Activated CD8-positive, alpha-beta T cell treated with anti-CD3 and anti-CD28 coated beads for 36 hours (primary cell): ENCODE measurements at places on chromosomes 7 and 10. TPM values are rescaled to one million over a fixed set of nuclear protein-coding genes. Genes with fewer than 3 reads are reported as not detected.

DNA sequence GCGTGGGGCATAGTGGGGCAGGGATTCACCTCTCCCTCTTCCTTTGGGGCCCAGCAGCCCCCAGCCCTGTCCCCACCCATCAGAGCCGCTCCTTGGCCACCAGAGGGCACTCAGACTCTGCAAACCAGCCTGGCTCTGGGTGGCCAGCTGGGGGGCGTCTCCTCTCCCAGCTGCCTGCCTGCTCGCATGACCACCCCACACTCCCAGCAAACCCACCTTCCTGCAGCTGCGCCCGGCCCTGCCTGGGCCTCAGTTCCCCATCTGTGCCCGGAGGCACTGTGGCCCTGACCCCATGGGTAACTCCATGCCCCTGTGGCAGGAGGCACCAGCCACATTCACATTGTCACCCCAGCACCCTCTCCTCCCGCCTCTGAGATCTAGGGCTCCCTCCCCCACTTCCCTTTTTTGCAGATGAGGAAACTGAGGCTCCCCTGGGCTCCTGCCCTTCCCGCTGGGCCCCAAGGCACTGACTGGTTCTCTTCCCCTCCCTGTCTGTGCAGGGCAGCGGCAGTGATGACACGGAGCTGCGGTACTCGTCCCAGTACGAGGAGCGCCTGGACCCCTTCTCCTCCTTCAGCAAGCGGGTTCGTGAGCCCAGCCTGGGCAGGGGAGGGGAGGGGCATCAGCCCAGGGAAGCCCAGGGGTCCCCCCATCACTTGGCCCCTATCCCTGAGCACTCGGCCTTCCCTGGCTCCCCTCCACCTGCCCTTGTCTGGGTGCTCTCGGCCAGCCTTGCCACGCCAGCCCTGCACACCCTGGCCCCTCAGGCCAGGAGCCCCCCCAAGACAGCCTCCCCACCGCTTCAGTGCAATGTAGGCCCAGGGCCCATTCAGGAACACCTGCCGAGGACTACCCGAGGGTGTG, 6.9 kb upstream of the SH2B2 start:
- DNase-seq = peak; percentile 74

- no peak for DNase-seq
These were observed 214.8 kb upstream of the ADO start for GRCh38 chr10:62589689-62590088.

GRCh38 chr7:102284399-102284798, 2.3 kb upstream of the SH2B2 start:
- DNase-seq = peak; percentile 33

PRPS1L1 gene
- not detected for total RNA-seq

PRKG1 gene
- not detected for total RNA-seq

- no peak for DNase-seq
These were observed 749.1 kb downstream of the CNTNAP2 start for GRCh38 chr7:146865696-146866095.

- no peak for DNase-seq
These were observed 8.3 kb downstream of the HOXA4 start for GRCh38 chr7:27122077-27122910.

AKR1C4 gene
- total RNA-seq = not detected

- no peak for DNase-seq
These were observed 203.3 kb downstream of the BAMBI start for GRCh38 chr10:28880683-28880950.

DNA sequence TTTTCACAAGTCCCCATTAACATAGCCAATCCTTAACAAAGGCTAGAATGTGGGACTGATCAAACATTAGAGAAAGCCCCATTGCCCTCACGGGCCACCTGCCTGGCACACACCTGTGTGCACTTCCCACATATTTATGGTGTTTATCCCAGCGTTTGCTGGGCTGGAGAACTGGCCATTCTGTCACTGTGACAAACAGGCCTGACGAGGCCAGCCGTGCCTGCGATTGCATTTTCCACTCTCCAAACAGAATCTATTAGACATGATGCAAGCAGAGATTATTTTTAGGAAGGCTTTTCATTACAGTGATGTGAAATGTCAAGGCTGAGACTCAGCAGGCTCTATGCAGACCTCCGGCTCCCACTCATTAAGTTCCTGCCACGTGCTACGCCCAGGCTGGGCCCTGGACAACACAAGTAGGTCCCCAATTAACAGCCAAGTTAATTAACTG, 20.4 kb downstream of the PTPRN2 start:
- DNase-seq = no peak

GRCh38 chr7:14834883-14835282, 67.7 kb downstream of the DGKB start:
- DNase-seq = no peak

UTF1 gene
- not detected for total RNA-seq

GRCh38 chr10:57925045-57925444, 342.6 kb downstream of the IPMK start:
- no peak for DNase-seq

MRLN gene
- not detected for total RNA-seq

DNA sequence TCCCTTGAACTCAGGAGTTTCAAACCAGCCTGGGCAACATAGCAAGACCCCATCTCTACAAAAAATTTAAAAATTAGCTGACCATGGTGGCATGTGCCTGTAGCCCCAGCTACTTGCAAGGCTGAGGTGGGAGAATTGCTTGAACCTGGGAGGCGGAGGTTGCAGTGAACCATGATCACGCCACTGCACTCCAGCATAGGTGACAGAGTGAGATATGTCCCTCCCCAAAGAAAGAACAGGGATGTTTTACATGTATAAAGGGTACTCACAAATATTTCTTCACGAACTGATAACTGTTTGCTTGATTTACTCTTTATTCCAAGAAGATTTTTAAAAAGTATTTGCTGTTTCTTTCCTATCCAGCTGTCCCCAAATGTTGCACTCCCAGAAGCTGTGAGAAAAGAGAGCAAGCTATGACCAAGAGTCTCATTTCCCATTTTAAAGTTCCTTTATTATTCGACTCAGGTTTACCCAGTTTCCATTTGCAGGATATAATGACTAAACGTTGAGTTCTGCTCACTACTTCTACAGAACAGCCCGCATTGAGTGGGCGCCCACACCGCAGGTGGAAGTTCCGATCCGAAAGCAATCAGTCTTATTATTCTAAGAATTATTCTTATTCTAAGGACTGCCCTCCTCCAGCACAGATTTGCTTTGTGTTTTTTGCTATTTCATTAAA, 90.7 kb downstream of the APBB1IP start:
- no peak for DNase-seq
